Activated naive CD8-positive, alpha-beta T cell treated with anti-CD3 and anti-CD28 coated beads for 36 hours (primary cell): ENCODE measurements at places on chromosomes 6 and 20. TPM values are rescaled to one million over a fixed set of nuclear protein-coding genes. Genes with fewer than 3 reads are reported as not detected.

- no peak for DNase-seq
Observed at GRCh38 chr6:84411060-84411629, 183.7 kb upstream of the CEP162 start.

GRCh38 chr20:63536241-63536977 is 767 bp downstream of the PTK6 start:
- DNase-seq: no peak

- no peak for DNase-seq
Observed at GRCh38 chr6:53112404-53112803, 36.2 kb downstream of the GCM1 start.

DNA sequence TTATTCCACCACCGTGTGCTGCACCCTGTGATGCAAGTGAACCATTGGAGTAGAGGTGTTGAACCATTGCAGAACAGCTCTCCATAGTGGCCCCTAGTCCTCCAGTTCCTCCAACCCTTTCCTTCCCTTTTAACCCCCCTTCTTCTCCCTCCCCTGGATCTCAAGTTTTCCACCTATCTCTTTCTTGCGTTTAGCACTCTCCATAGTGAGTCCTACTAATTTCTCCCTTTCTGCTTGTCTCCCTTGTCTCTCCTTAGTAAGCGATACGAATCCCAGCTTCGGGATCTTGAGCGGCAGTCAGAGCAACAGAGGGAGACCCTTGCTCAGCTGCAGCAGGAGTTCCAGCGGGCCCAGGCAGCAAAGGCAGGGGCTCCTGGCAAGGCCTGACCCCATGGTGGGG is 1.1 kb downstream of the PFDN6 start:
- DNase-seq: no peak

DNA sequence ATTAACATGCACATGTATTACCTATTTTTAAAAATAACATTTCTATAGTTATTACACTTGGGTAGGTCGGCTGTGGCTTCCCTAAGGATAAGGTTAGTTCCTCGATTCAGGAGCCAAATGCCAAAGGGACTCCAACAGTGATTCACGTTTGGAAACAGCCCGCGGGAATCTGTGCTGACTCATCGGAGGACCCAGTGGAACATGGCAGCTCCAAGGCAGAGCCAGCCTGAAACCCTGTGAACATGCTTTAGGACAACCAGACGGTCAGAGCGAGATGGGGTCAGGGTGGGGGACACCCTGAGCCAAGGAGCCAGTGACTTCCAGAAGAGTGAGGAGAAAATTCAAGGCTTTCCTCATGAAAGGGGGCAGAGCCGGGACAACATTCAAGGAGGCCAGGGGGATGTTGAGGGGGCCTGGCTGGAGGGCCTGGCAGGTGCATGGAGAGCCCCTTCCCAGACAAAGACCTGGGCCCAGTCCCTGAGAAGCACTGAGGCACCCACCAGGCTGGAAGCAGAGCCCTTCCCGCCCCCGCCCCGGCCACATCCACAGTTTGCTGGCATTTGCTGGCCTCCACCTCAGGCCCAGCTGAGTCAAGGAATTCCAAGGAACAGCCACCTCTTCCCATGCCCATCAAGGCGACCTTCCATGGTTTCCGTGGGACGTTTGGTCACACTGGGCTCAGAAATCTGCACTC is 133.2 kb downstream of the SNX5 start:
- DNase-seq: no peak

SNX21 gene
- 1.3 TPM for total RNA-seq

LRRN4 gene
- not detected for total RNA-seq

TSHZ2 gene
- total RNA-seq: 0.54 TPM

TGM3 gene
- not detected for total RNA-seq

TMEM74B gene
- 1.9 TPM for total RNA-seq

ZNF341 gene
- total RNA-seq: 3.7 TPM
